ENCODE measurements at places on chromosomes 4 and X. TPM values are rescaled to one million over a fixed set of nuclear protein-coding genes. Genes with fewer than 3 reads are reported as not detected.

Gene ERVMER34-1
- not detected for total RNA-seq

Gene DKK2
- not detected for total RNA-seq

Gene EDNRA
- total RNA-seq, result 6.2 TPM

DNA sequence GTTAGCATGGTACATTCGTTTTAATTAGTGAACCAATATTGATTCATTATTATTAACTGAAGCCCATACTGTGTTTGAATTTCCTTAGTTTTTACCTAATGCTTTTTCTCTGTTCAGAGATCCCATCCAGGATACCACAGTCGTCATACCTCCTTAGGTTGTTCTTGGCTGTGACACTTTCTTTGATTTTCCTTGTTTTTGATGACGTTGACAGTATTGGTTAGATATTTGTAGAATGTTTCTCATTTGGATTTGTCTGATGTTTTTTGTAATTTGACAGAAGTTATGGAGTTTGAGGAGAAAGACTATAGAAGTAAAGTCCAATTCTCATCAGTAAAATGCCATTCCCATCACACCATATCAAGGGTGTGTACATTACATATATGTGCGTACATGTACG, 16.2 kb upstream of the RAP2C start:
- DNase-seq, result no peak

DNA sequence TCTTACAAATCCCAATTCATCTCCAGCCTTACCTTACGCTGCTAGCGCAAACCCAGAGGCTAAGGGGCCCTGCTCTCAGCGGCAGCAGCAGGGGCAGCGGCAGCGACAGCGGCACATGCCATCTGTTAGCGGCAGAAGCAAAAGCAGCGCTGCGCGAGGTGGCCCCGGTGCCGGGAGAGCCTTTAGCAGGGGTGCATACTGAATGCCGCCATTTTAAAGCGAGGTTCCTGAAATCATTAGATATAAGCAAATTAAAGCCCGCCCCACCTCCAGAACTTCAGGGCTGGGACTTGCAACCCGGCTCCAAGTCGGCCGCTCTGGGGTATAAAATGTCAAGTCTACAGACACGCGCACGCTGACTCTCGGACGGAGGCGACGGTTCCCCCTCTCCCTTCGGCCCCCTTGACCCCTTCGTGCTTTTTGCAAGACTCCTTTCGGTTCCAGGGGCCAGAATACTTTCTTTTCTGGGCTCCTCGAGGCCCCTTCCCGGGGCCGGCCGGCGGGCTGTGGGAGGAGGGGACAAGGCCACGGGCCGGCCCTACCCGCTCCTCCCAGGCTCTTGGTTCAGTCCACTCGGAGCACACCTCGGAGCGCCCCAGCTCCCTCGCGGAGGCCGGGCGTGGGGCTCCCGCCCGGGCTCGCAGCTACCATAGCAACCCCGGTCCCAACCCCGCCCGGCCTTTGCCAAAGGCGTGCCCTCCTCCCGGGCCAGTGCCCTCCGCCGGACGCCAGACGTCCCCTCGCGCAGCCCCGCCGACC, at the start of gene MBNL3:
Gene MBNL3 (minus strand): TSS at position 220 of the 759 bp plus-strand sequence. CDS start 49,427 bp downstream, outside the sequence.
- DNase-seq, result peak; percentile 79

GRCh38 chr4:114184901-114185300, 205.5 kb upstream of the ARSJ start:
- DNase-seq, result no peak

DNA sequence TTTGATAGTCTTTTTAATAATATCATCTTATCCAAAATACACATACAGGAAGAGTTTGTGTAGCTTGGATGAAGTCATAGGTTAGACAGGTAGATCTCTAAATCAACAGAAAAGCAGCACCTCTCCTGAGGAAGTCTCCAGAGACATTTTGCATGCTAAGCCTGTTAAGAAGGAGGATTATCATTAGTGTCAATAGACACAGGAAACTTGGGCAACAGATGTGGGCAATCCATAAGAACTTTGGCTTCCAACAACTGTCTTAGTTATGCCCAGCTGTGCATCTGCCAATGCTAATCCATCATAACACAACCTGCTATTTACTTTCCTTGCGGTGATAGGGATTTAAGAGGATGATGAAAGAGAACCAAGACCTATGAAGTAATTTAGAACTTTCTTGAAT, 1052.6 kb downstream of the RPA4 start:
- no peak for DNase-seq

DNA sequence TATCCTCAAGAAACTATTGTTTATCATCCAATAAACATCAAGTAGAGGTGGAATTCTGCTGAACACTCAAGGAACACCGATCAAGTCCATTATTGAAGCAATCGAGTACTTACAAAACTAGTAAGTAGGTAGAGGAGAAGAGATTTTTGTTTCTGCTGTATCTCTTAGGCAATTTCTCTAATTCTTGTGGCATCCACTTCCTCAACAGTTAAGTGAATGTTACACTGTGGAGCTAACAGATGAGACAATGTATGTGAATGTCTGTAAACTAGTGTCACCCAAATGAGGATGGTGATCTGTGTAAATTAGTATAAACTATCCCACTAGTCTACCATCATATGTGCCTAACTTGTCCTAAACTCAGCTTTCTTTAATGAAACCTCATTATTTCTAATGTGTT, 261.6 kb downstream of the ARHGAP24 start:
- no peak for DNase-seq

- peak; percentile 17 for DNase-seq
Observed at GRCh38 chr4:7166981-7167700, 25.2 kb upstream of the SORCS2 start.

DNA sequence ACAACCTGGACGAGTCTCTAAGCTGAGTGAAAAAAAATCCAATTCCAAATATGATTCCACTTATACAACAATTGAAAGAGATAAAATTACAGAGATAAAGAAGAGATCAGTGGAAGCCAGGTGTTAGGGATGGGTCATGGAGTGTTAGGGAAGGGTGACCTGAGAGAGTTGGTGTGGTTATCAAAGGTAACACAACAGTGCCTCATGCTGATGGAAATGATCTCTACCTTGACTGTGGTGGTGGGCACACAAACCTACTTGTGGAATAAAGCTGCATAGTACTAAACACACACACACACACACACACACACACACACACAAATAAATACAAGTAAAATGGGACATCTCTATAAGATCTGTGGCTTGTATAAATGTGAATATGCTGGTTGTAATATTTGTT, 26.0 kb downstream of the BEND2 start:
- DNase-seq, result no peak

DNA sequence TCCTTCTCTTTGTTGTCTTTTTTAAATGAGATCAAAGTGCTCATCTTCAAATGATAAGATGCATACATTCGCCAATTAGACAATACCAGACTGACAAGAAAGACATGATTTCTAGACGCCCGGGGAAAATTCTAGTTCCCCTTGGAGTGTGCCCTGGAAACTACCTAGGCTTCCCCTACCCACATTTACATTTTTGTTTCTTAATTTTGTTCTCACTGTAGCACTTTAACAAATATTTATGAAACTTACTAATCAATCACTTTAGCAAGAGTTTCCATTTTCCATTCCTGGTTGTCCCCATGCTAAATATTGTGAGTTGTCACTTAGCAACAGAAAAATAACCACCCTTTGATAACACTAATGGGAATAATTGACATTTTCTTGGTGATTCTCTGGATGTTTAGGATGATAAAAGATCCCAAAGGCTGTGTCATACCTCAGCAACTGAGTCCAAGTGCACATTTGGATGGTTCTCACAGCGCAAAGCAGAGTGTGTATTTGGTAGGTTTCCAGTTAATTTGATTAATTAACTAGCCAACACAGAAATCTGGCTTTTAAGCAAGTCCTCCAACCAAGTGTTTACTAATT, 69.6 kb downstream of the FGFBP1 start:
- no peak for DNase-seq

DNA sequence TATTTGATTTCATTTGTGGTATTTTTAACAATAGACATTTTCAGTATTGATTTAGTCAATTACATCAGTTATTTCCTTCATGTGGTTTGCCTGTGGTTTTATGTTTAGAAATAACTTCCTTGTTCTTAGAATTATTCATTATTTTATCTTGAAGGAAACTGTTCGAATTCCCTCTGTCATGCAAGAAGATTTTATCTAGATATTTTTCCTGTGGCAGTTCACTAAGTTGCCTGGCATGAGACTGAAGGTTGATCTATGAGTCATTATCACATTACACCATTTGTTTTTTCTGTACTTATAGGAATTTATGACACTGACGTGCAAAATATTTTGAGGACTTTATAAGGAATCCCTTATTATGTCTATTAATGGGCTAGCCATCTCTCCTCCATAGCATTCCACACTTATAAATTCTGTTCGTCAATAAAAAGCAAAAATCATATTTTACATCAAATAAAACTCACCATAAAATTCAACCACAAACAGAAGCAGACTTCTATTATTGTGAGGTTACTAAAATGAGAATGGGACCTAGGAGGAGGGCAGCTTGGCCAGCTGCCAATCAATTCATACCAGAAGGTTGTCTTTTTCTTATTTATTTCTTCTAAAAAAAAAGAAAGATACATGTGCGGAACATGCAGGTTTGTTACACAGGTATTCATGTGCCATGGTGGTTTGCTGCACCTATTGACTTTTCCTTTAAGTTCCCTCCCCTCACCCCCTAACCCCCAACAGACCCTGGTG, 179.0 kb downstream of the KCNIP4 start:
- no peak for DNase-seq

Gene STBD1
- total RNA-seq, result 3.6 TPM

DNA sequence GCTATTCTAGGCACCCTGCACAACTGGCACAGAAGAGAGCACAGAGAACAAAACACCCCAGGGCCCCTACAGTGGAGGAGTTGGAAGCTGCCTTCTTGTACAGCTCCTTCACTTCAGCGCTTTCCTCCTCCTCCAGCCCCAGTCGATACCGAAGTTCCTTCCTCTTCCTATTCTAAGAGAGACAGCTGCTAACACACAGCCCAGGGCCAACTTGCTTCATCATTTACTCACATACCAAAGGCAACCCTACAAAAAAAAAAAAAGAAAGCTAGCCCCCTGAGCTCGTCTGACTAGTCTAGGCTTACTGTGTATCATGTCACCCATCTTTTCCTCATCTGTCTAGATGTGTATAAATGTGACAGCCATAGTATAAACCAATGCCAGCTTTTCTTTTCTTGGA, 64.5 kb downstream of the MID1 start:
- DNase-seq, result no peak

DNA sequence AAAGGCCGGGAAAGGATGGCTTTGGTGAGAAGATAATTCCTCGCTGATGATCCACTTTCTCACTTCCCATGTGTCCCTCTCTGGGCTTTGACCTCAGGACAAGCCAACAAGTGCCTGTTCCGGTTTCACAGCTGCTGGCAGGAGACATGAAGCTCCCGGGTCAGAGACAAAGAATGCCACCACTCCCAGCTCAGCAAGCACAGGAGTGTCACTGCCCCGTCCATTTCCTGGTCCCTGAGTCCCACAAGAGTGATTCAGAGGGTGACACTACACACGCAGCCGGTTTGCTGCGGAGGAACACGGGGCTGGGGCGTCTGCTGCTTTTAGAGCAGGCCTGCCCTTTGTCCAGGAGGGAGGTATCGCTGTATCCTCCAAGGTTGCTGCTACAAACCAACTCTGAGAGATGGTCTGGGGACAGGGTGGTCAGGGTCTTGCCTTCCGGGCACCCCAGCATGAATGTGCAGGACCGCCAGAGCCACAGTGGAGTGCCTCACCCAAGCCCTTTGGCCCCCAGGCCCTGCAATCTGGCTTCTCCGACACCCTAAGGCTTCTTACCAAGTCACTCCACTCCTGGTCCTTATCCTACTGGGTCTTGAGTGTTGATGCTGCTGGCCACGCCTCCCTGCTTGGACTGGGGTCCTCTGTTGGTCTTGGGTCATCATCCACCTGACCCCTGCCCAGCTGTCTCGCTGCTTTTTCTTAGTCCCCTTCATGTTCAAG, 49.5 kb downstream of the CPZ start:
- no peak for DNase-seq

GRCh38 chr4:26326791-26327190, 6.0 kb downstream of the RBPJ start:
- peak; percentile 91 for DNase-seq

- DNase-seq, result no peak
Observed at GRCh38 chr4:152309418-152309817, 226.5 kb downstream of the FBXW7 start.

DNA sequence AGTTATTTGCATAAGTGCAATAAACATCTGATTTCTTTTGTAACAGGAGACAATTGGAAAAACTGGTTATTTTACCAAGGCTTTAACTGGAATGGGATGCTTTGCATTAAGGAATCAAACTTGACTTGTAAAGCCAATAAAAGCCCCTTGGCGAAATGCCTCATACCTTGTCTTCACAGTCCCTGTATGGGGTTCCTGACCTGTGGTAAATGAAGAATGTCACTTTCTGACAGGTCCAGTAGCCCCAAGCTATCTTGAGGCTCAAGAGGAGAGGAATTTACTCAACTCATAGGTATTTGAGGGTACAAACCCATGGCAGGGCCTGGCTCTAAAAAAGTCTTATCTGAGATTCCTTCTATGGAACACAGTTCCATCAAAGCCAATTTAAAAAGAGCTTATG, 78.0 kb downstream of the ACOX3 start:
- DNase-seq, result no peak

GRCh38 chrX:3175659-3176438, 134.6 kb downstream of the ARSF start:
- peak; percentile 58 for DNase-seq

DNA sequence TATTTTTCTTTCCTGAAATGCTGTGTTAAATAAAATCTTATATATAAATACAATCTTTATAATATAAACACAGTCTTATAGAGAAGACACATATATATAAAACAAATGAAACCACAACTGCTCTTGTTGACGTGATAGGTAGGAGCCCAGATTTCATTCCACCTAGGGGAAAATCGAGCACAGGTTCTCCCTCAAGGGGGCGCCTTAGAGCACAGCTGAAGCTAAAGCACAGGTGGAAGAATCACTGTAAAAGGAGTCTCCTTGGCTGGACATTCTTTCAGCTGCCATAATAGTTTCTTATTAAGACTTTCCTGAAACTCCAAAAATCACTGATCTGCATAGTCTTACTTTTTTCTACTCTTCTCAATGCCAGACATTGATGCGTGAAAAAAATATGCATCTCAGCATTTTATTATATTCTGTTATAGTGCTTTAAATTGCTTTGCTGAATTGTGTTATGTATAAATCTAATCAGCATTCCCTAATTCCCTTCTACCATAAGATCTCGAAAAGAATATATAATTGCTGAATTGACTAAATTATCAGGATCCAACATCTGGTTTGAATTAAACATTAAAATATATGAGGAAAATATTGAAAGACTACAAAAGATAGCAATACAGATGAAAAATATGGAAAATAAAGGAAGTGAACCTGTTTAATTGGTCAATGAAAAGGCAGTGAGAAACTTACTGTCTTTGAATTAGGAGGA, 25.5 kb upstream of the RXFP1 start:
- no peak for DNase-seq
